ENCODE measurements at places on chromosomes 12 and 14.

- no peak for DNase-seq
These were observed 86.5 kb upstream of the CDKN3 start for GRCh38 chr14:54310151-54310850.

DNA sequence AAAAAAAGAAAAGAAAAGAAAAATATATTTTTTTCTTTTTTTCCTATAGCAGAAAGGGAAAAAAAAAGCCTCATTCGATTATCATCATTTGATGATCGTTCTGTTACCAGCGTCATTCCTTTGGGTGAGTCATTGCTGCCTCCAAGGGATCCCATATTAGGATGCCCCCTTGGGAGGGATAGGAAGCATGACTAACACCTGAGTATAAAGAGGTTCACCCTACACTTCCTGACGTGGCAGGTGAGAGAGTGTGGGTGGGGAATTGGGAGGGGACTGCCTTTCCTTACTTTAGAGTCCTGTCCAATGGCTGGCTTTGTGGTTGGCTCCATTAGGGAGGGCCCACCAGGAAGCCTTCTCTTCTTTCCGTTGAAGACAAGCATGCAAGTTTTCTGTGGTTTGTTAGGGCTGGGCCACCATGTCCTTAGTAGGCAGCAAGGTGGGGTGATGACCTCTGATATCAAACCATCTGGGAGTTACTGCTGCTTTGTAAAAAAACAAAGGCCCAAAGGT is 56.1 kb upstream of the FUT8 start:
- DNase-seq, result peak; percentile 38

- no peak for DNase-seq
These were observed 18.0 kb downstream of the HECTD1 start for GRCh38 chr14:31189346-31190218.

DNA sequence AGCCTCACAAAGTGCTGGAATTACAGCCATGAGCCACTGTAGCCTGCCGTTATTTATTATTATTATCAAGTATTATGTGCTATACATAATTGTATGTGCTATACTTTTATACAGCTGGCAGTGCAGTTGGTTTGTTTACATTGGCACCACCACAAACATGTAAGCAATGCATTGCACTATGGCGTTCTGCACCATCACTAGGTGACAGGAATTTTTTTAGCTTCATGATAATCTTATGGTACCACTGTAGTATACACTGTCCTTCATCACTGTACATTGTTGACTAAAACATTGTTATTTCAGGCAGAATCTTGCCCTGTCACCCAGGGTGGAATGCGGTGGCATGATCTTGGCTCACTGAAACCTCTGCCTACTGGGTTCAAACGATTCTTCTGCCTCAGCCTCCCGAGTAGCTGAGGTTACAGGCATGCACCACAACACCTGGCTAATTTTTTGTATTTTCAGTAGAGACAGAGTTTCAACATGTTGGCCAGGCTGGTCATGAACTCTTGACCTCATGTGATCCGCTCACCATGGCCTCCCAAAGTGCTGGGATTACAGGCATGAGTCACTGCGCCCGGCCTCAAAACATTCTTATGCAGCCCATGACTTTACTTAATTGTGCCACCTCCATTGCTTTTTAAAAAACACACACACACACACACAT is 17.1 kb downstream of the MRPL42 start:
- DNase-seq, result no peak

- DNase-seq, result no peak
These were observed 137.1 kb downstream of the MON2 start for GRCh38 chr12:62603811-62604098.

- DNase-seq, result no peak
These were observed 9.1 kb upstream of the FBXL14 start for GRCh38 chr12:1603269-1603993.

- DNase-seq, result no peak
These were observed 20.8 kb downstream of the VRK1 start for GRCh38 chr14:96817750-96818666.

DNA sequence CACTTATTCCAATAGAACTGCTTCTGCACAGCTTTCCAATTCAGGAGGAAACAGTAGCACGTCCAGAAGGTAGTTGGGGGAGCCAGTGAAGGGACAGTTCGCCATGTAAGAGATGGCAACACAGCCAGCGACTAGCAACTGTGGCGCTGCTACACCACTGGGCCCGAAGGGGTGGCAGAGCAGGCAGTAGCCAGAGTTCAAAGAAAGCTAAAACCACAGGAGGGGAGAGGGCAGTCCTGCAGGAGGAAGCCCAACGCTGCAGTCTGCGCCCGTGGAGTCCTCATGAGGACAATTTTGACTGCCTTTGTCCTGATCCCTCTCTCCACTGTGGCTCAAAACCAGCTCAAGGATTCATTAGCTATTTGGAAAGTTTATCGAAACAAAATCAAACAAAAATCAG is 591.2 kb downstream of the VRK1 start:
- DNase-seq, result no peak

DNA sequence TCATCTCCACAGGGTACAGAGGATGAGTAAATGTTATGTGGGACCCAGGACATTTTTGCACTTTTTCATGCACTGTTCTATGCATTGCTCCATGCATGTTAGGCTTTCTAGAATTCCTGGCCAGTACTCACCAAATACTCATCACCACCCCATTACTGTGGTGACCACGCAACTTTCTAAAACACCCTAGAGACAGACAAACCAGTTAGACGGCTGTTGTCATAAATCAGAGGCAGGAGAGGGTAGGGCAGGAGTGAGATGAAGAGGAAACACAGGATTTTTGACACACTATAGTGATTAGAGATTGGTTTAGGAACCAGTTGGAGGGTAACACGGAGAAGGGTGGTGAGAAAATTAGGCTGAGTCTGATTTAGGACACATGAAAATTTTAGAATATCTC is 59.3 kb downstream of the IFNG start:
- no peak for DNase-seq

- no peak for DNase-seq
These were observed 12.2 kb upstream of the SPTB start for GRCh38 chr14:64891839-64892375.

DNA sequence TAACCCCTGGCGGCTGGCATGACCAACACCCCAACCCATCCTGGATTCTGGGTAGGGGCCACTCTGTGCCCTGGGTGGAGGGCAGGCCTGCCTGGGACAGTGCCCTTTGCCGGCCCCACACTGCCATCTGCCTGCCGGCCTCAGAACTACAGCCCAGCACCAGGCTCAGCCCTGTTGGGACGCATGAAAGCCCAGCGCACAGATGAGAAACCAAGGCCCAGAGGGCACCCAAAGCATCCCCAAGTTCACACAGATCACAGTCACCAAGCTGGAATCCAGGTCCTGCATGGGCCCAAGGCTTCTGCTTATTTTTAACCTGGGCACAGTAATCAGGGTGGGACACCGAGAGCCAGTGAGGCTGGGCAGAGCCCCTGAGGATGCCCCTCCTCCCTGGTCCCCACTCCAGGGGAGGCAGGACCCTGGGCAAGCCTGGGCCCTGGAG is 26.2 kb downstream of the RFLNA start:
- DNase-seq, result peak; percentile 84

DNA sequence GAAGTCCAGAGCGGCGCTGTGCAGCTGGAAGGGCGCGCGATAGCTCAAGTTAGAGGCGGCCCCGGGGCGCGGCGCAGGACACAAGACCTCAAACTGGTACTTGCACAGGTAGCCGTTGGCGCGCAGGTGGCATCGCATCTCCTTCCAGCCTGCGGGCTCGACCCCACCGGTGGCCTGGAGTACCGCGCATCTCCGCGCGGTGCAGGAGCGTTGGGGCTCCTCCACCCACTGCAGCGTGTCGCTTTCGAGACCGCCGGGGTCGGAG is 553 bp downstream of the CLEC14A start:
- no peak for DNase-seq

- DNase-seq, result no peak
These were observed 15.9 kb downstream of the DENND5B start for GRCh38 chr12:31574803-31575575.

GRCh38 chr12:60148109-60148508 is 552.3 kb downstream of the SLC16A7 start:
- DNase-seq, result no peak

GRCh38 chr14:101505236-101505970 is 55.9 kb upstream of the DIO3 start:
- DNase-seq, result peak; percentile 17

DNA sequence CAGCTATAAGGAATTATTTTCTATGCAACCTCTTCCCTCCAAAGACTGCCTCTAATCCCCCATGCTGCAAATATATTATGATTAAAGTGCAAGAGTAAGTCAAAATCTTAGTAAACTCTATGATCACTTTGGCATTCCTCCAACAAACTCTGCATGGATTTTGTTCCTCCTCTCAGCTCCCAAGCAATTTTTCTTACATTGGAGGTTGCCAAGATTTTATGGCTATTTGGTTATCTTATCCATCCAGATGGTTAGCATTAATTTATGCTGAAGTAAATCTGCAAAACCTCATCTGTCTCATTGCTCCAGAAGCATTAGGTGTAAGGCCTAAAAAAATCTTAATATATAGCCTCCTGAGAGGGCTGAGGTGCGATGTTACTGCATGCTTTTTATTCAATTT is 228.1 kb downstream of the CHST11 start:
- DNase-seq, result no peak

GRCh38 chr12:116982791-116983411 is 72.2 kb downstream of the FBXW8 start:
- no peak for DNase-seq

- peak; percentile 65 for DNase-seq
These were observed 18.2 kb upstream of the CLEC2D start for GRCh38 chr12:9651265-9651729.

GRCh38 chr12:86723326-86723725 is 467.1 kb upstream of the MGAT4C start:
- DNase-seq, result no peak

GRCh38 chr14:89953602-89954001 is 928 bp downstream of the EFCAB11 start:
- DNase-seq, result no peak

DNA sequence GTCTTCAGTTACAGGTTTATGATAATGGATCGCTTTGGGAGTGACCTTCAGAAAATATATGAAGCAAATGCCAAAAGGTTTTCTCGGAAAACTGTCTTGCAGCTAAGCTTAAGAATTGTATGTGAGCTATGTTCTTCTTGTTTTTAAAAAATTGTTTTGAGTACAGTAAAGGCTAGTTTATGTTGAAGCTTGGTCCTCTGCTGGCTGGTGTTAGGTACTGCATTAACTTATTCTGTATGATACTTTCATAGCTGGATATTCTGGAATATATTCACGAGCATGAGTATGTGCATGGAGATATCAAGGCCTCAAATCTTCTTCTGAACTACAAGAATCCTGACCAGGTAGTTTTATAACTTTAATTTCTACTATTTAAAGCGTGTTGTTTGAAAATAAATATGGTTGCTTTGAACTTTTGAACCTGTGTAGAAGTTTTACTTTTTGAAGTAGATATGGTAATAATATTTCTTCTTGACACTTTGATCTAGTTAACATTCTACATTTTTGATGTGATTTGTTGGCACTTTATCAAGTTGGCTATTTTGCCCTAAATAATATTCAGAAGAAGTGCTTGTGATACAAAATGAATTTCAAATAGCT is 55.7 kb downstream of the VRK1 start:
- DNase-seq, result no peak

DNA sequence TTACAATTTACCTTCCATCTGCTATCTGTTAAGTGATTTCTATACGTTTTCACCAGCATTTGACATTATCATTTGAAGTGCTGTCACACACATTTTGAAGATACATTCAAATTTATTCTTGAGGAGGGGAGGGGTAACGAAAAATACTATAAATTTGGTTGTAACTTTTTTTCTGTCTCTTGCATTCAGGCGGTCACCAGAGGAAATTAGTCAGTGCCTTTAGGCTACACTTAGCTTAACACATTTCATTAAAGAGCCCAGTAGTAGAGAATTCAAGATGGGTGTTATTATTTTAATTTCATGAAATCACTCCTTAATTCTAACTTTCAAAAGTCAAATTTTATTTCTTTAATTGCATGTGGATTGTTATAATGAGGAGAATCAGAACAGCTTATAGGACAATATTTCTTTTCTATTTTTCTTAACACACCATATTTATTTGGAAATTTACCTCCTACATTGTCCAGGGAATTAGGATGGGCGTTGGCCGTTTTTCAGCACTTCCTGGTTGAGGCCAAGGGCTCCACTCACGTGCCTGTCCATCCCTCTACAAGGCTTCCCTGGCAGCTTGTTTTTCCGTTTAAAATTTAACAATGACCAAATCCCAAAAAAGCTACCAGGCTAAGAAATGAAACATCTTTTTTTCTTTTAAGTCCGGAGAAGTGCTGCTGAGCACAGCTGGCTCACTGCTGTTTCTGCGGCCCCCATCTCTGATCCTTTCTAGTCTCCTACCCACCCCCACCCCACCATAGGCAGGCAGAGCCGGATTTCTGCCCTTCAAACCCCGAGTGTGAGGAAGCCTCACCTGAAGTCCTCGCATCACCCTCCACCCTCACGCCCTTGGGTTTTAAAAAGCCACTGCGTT is 1.1 kb upstream of the FAR2 start:
- DNase-seq, result no peak

- no peak for DNase-seq
These were observed 24.5 kb upstream of the SPTLC2 start for GRCh38 chr14:77640756-77641533.

- no peak for DNase-seq
These were observed 13.7 kb upstream of the ZNF740 start for GRCh38 chr12:53166837-53167236.

DNA sequence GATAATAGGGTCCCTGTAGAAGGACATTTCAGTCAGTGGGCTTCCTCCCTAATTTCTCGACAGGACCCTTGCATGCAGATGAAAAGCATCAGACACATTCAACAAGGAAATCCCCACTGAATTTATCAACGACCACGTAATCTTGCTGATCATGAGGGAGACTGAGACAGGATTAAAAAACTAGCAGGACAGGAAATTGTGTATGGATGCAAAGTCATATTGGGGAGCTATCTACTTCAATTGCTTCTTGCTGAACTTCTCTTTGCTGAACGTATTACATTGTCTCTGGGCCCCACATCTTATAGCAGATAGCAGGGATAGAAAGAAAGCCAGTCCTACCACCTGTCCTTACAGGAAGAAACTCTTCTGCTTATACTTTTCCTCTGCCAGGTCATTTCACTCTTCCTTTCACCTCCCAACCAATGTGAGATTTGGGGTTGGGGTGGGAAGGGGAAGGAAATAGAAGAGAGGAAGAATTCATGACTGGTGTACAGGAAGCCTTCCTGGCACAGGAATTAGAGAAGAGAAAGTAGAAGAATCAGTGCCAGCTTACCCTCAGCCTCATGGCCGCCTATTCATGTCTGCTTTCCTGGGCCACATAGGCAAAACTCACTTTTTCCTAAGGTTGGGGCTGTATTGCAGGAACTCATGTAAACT is 333.3 kb downstream of the ZFP36L1 start:
- DNase-seq, result no peak
